ENCODE measurements at places on chromosomes 1 and 21. TPM values are rescaled to one million over a fixed set of nuclear protein-coding genes. Genes with fewer than 3 reads are reported as not detected.

Gene CREB3L4
- 11.1 TPM for total RNA-seq

DNA sequence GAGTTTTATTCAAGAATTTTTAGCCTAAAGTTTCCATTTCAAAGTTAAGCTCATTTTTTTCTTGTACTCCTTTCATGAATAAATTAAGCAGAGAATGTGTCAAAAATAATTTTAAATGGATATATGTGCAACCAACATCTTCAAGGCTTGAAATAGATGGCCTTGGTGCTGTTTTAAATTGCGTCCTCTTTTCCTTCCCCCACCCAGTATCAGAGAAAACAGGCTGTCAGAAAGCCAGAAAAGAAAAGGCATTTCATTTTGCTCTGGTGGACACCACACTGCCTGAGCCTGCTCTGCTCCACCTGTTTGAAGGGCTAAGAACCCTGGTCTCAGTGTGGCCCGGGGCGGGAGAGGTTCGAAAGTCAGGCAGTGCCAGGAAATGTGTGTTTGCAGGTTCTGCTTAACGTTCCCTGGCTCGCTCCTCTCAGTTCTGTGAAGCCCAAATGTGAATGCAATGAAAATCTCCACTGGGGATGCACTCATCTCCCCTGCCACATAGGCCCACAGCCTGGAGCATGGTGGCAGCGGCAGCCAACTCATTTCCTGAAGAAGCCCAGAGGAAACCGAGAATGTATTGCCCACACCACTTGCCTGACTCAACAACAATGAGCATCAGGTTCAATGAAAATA lies 134.4 kb downstream of the SDCCAG8 start:
- DNase-seq, result no peak

DNA sequence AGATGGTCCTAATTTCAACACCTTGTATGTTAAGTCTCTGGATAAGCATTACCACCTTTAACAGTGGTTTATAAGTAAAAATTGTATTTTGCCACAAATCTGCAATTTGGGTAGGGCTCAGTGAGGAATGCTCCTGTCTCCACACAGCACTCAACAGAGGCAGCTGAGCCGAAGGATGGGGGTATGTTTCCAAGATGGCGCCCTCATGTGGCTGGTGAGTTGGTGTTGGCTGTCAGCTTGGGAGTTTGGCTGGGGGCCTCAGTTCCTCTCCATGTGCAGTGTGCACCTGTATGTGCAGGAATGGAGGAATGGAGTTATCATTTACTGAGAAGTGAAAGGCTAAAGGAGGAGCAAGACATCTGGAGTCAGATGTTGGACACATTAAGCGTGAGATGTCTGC lies 136.8 kb downstream of the GABPA start:
- no peak for DNase-seq

Gene LRRC38
- total RNA-seq, result not detected

DNA sequence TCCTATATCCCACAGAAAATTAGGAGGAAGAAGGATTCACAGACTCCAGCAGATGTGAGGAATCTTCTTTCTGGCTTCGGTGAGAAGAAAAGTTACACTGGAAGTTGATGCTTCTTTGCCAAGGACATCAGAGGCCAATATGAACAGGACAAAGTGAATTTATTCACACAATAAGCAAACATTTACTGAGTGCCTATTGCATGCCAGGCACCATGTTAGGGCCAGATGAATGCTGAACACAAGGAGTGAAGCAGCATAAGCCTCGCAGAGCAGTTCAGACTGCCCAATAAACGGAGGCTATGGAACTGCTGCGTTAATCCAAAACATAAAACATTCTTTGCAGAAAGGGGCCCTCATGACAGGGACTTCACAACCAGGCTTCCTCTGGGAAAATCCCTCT lies 114.6 kb downstream of the LMX1A start:
- DNase-seq, result no peak

DNA sequence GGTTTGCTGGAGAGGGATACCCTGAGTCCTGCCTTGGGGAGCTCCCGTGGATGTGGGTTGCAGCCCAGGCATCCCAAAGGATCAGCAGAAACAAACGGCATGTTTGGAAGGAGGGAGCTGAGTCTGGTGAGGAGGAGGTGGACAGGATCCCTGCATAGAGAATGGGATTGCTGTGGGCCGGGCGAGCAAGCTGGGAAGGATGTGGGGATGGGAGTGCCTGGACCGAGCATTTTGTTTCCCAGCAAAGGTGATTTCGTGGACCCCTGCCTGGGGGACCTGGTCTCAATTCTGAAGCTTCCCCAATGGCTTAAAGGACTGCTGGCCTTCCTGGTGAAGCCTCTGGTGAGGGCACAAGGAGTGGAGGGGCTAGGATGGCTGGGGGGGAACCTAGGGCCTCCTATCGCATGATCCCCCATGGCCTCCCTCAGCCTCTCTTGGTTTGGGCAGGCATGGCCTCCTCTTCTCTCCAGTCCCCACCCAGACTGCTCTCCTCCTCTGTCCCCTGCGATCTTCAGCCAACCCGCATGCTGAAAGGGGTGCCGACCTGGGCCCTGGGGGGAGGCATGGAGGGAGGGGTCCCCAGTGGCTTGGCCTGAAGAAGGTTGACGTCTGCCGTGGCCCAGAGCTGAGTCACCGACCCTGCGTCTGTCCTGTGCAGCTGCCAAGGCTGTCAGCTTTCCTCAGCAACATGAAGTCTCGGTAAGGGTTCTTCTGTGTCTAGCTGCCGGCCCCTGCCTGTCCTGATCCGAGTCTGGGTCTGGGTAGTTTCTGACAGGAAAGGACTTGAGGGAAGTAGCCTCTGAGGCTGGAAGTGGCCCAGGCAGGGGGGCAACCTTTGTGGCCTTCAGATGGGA lies 16.3 kb downstream of the FAAH start:
- no peak for DNase-seq

GRCh38 chr1:23793018-23793781 lies 2.3 kb downstream of the LYPLA2 start:
- DNase-seq, result no peak

DNA sequence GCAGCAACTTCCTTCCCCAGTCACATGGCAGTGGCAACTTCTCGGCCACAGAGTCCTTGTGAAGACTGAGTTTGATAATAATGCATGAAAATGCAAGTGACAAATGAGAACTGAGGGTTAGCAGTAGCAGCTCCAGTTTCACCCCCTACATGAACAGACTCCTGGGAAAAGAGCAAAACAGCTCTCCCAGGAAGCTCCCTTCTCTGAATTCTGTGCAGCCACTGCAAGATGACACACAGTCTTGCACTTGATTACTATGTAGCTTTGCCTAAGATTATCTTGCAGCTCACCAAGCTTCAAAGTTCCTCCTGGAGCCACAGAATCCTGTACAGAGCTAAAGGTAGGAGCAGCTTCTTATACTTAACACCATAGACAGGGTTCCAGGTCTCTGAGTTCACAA lies 4.7 kb downstream of the PGBD5 start:
- DNase-seq, result no peak

Gene C1orf167
- not detected for total RNA-seq

All from naive thymus-derived CD8-positive, alpha-beta T cell (primary cell).